Left forelimb (tissue), 1 donor: ENCODE measurements at places on chromosomes 5 and 9.

- no peak for DNase-seq
These were observed 148.3 kb downstream of the CACNA1B start for GRCh38 chr9:138025908-138026307.

- DNase-seq = no peak
These were observed 904 bp downstream of the TRUB2 start for GRCh38 chr9:128321343-128321742.

GRCh38 chr9:112496074-112496722, 9.6 kb downstream of the KIAA1958 start:
- no peak for DNase-seq

- DNase-seq = no peak
These were observed 6.8 kb downstream of the DCP2 start for GRCh38 chr5:112983363-112983762.

- peak; percentile 77 for DNase-seq
These were observed 482 bp downstream of the NFIB start for GRCh38 chr9:14313378-14313940.

GRCh38 chr5:151819830-151820229, 48.1 kb downstream of the G3BP1 start:
- DNase-seq = no peak

- DNase-seq = no peak
These were observed 28.1 kb upstream of the F2RL1 start for GRCh38 chr5:76790632-76791290.
